Neural crest cell (in vitro differentiated cells): ENCODE measurements at places on chromosomes 1 and 21. TPM values are rescaled to one million over a fixed set of nuclear protein-coding genes. Genes with fewer than 3 reads are reported as not detected.

GRCh38 chr1:66788231-66788939, 12.7 kb downstream of the INSL5 start:
- no peak for DNase-seq
- no peak overlapping the region for H3K27ac ChIP-seq
- H3K27me3 ChIP-seq = no peaks in the 10 kb centered on the region
- no peaks in the 10 kb centered on the region for H3K36me3 ChIP-seq
- H3K4me1 ChIP-seq = no peaks in the 10 kb centered on the region

DNA sequence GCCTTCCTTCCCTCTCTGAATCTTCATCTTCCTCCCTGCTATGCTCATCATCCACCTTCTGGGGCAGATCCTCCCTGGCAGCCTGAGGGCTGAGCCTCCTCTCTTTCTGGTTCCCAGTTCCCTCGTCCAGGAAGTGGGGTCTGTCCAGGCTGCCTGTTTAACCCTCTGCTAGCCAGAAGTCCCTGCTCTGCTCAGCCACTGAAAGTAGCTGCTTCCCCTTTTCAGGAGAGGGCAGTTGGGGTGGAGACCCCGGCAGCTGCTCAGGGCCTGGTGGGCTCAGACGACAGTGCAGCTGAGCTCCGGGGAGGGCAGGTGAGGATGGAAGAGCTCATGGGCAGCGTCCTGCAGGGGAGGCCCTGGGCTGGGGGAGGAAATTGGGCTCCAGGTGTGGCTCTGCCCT, 43.1 kb upstream of the ETV3 start:
- H3K27me3 ChIP-seq = no peaks in the 10 kb centered on the region

GRCh38 chr21:33042812-33043211, 17.1 kb downstream of the OLIG2 start:
- peaks cover 71% of the 10 kb centered on the region for H3K27me3 ChIP-seq
- H3K4me3 ChIP-seq = no peak overlapping the region
- no peak overlapping the region for H3K27ac ChIP-seq
- no peak for DNase-seq
- H3K36me3 ChIP-seq = no peaks in the 10 kb centered on the region
- peaks cover 18% of the 10 kb centered on the region for H3K4me1 ChIP-seq

GRCh38 chr1:26047278-26047874, 1.5 kb upstream of the SLC30A2 start:
- DNase-seq = no peak
- no peak overlapping the region for H3K27ac ChIP-seq
- H3K27me3 ChIP-seq = peaks cover 82% of the 10 kb centered on the region
- no peaks in the 10 kb centered on the region for H3K36me3 ChIP-seq
- peaks cover 4% of the 10 kb centered on the region for H3K4me1 ChIP-seq
- H3K4me3 ChIP-seq = no peak overlapping the region

- H3K36me3 ChIP-seq = no peaks in the 10 kb centered on the region
- no peak overlapping the region for H3K4me3 ChIP-seq
- no peaks in the 10 kb centered on the region for H3K27me3 ChIP-seq
- H3K4me1 ChIP-seq = no peaks in the 10 kb centered on the region
- no peak overlapping the region for H3K27ac ChIP-seq
- DNase-seq = no peak
Observed at GRCh38 chr1:198833706-198834503, 195.1 kb downstream of the PTPRC start.

GRCh38 chr1:29488086-29488793, 251.9 kb downstream of the PTPRU start:
- H3K4me1 ChIP-seq = peaks cover 4% of the 10 kb centered on the region
- peaks cover 4% of the 10 kb centered on the region for H3K27me3 ChIP-seq
- H3K4me3 ChIP-seq = no peak overlapping the region
- DNase-seq = no peak
- H3K36me3 ChIP-seq = no peaks in the 10 kb centered on the region

- peak; percentile 70 for DNase-seq
- no peak overlapping the region for H3K27ac ChIP-seq
- H3K4me3 ChIP-seq = no peak overlapping the region
- H3K4me1 ChIP-seq = peaks cover 6% of the 10 kb centered on the region
Observed at GRCh38 chr1:7975212-7975865, 13.8 kb downstream of the PARK7 start.

DNA sequence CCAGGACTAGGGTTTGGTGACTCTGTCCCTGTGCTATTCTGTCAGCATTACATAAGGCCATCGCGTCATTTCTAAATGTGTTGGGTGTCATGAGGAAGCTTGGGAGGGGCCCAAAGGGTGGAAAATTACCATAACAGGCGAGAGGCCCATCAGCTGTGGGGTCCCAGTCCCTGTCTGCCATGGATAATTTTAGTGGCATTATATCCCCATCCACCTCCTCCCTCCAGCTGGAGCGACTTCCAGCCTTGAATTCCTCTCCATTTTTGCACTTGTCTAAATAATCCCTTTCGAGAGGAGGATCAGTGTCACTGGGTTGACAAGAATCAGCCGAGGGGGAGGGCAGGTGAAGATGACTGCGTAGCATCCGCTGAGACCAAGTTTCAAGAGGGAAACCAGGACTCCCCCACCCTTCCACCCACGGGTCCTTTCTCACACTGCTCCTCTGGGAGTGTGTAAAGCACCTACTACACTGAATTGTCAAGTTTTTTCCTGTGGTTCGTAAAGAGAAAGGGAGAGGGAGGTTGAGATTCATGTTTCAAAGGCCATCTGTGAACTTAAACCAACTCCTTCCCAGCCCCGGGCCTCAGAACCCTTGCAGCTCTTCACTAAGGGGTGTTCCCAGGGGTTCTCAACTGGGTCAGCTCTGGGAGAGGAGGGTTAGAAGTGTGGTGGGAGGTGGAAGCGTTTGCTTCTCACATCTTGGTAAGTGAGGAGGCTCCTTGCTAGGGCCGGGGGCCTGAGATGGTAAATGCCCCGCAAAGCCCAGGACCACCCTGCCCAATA, 29.2 kb downstream of the VASH2 start:
- no peak overlapping the region for H3K4me3 ChIP-seq
- peaks cover 13% of the 10 kb centered on the region for H3K4me1 ChIP-seq
- H3K36me3 ChIP-seq = peaks cover 13% of the 10 kb centered on the region
- H3K27me3 ChIP-seq = no peaks in the 10 kb centered on the region

DNA sequence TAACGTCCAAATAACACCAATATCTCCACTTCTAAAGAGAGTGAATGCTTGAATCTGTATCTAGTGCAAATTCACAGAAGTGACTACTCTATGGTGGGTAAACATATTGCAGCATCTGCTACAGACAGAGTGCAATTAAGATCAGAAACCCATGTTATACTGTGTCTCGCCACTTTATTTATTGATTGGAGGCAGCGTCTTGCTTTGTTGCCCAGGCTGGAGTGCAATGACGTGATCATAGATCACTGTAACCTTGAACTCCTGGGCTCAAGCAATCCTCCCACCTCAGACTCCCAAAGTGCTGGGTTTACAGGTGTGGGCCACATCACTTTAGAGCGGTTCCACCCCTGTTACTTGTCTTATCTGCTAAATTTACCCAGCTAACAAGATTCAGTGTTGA, 57.0 kb downstream of the HLCS start:
- H3K27ac ChIP-seq = no peak overlapping the region
- no peaks in the 10 kb centered on the region for H3K27me3 ChIP-seq
- no peak for DNase-seq
- no peaks in the 10 kb centered on the region for H3K36me3 ChIP-seq
- H3K4me3 ChIP-seq = no peak overlapping the region

DNA sequence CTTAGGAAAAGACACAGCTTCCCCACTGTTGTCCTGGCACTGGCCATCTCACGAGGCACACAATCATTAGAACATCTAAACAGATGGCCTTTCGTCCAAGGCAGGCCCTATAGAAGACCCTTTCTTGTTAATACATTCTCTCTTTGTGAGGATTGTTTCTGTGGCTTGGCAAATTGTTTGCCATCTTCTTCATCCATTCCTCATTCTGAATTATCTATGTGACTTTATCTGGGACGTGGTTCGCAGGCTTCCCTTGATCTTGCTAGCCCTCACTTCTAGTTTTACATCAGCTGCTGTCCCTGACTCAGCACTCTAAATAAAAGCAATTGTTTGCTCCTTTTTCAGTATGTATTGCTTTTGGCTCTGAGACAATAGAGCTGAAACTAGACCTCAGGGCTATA, 101.1 kb upstream of the ZC3H11B start:
- no peaks in the 10 kb centered on the region for H3K27me3 ChIP-seq
- DNase-seq = no peak
- H3K36me3 ChIP-seq = peaks cover under 1% of the 10 kb centered on the region
- no peak overlapping the region for H3K4me3 ChIP-seq

- no peaks in the 10 kb centered on the region for H3K36me3 ChIP-seq
- H3K27me3 ChIP-seq = peaks cover 11% of the 10 kb centered on the region
- H3K27ac ChIP-seq = no peak overlapping the region
- H3K4me1 ChIP-seq = no peaks in the 10 kb centered on the region
- H3K4me3 ChIP-seq = no peak overlapping the region
- no peak for DNase-seq
Observed at GRCh38 chr1:207393610-207394009, 60.5 kb upstream of the CR2 start.

- peaks cover 25% of the 10 kb centered on the region for H3K4me1 ChIP-seq
- no peak overlapping the region for H3K27ac ChIP-seq
- peaks cover 30% of the 10 kb centered on the region for H3K27me3 ChIP-seq
- H3K36me3 ChIP-seq = no peaks in the 10 kb centered on the region
- no peak overlapping the region for H3K4me3 ChIP-seq
Observed at GRCh38 chr1:166884040-166884642, 8.1 kb upstream of the TADA1 start.

GRCh38 chr1:23643736-23644554, 47.7 kb upstream of the RPL11 start:
- no peak overlapping the region for H3K4me3 ChIP-seq
- H3K36me3 ChIP-seq = no peaks in the 10 kb centered on the region
- DNase-seq = no peak

- no peaks in the 10 kb centered on the region for H3K27me3 ChIP-seq
- no peak overlapping the region for H3K27ac ChIP-seq
- H3K4me1 ChIP-seq = peaks cover 20% of the 10 kb centered on the region
Observed at GRCh38 chr1:151504759-151505158, 6.4 kb upstream of the CGN start.

GRCh38 chr21:18914570-18914969, 511.0 kb upstream of the TMPRSS15 start:
- no peaks in the 10 kb centered on the region for H3K4me1 ChIP-seq
- H3K27me3 ChIP-seq = no peaks in the 10 kb centered on the region
- no peak overlapping the region for H3K4me3 ChIP-seq
- no peaks in the 10 kb centered on the region for H3K36me3 ChIP-seq

DNA sequence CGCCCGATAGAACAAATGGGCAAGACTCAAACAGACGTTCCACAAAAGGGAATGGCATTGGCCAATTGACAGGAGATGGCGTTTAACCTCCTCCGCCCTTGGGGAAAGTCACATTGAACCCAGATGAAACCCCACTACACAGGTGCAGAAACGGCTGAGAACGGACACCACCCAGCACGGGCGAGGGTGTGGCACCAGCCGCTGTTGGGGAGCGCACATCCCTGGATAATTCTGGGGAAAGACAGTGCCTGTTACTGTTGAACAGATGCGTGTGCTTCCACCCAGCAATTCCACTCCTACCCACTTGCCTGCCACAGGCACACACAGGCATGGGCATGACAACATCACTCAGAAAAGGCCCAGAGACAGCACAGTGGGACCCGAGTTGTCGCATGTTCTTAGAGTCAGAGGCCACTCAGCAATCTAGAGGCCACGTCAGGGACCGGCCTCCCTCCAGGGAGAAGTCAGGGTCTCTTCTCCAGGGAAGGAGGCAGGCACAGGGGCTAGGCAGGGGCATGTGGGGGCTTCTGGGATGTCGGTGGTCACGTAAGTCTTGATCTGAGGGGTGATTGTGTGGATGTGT, 15.2 kb downstream of the PRXL2B start:
- no peaks in the 10 kb centered on the region for H3K4me1 ChIP-seq
- no peaks in the 10 kb centered on the region for H3K36me3 ChIP-seq
- peaks cover 13% of the 10 kb centered on the region for H3K27me3 ChIP-seq
- no peak overlapping the region for H3K4me3 ChIP-seq

GRCh38 chr1:162753998-162754585, 36.4 kb upstream of the HSD17B7 start:
- H3K4me3 ChIP-seq = no peak overlapping the region
- no peaks in the 10 kb centered on the region for H3K36me3 ChIP-seq
- H3K27me3 ChIP-seq = no peaks in the 10 kb centered on the region
- H3K27ac ChIP-seq = no peak overlapping the region
- no peak for DNase-seq
- no peaks in the 10 kb centered on the region for H3K4me1 ChIP-seq

GRCh38 chr1:154743526-154744036, 126.5 kb downstream of the KCNN3 start:
- no peak for DNase-seq
- H3K4me3 ChIP-seq = no peak overlapping the region
- no peaks in the 10 kb centered on the region for H3K36me3 ChIP-seq
- H3K4me1 ChIP-seq = peaks cover 18% of the 10 kb centered on the region
- no peak overlapping the region for H3K27ac ChIP-seq

GRCh38 chr1:225655509-225656258, 2.8 kb upstream of the ENAH start:
- no peaks in the 10 kb centered on the region for H3K27me3 ChIP-seq
- no peak for DNase-seq
- H3K36me3 ChIP-seq = peaks cover 2% of the 10 kb centered on the region
- peak overlapping the region; percentile 80 for H3K4me3 ChIP-seq
- H3K4me1 ChIP-seq = peaks cover 41% of the 10 kb centered on the region
- no peak overlapping the region for H3K27ac ChIP-seq

GRCh38 chr1:154329551-154330131, 4.3 kb downstream of the ATP8B2 start:
- peaks cover 32% of the 10 kb centered on the region for H3K4me1 ChIP-seq
- DNase-seq = no peak

DNA sequence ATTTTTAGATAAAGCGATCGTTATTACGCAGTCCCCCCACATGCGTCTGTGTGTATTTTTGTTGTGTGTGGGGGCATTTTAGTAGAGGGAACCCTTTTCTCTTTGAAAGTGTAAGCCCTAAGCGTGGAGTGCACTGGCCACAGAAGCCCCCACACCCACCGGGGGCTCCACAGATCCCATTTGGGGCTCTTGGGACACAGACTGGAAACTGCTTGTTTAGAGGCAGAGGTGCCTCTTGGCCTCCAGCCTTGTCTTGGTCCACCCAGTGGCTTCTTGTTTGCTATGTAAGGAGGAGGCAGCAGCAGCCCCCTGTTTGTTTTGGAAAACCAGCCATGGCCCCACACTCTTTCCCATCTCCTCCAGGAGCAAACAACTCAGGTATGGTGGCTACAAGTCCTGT, 42.8 kb downstream of the SLC37A1 start:
- no peaks in the 10 kb centered on the region for H3K4me1 ChIP-seq
- H3K27ac ChIP-seq = no peak overlapping the region
- no peaks in the 10 kb centered on the region for H3K27me3 ChIP-seq
- no peak overlapping the region for H3K4me3 ChIP-seq
- DNase-seq = no peak
- H3K36me3 ChIP-seq = no peaks in the 10 kb centered on the region

The PEAR1 gene
- total RNA-seq = 6.8 and 6.9 TPM in 2 replicates

The OVAAL gene
- not detected in 2 replicates for total RNA-seq

The KCNK2 gene
- 4.8 and 5.0 TPM in 2 replicates for total RNA-seq

The S100A12 gene
- not detected in 2 replicates for total RNA-seq

The HCN3 gene
- total RNA-seq = 20.8 and 22.4 TPM in 2 replicates

The LRRC38 gene
- total RNA-seq = not detected in 2 replicates

The ANKRD65 gene
- total RNA-seq = 0.66 and 0.89 TPM in 2 replicates

The CD164L2 gene
- not detected in 2 replicates for total RNA-seq

The RNU1-1 gene
- 2,478 and 3,042 TPM in 2 replicates for total RNA-seq

The G0S2 gene
- total RNA-seq = 0.37 and 0.48 TPM in 2 replicates

The KCNJ9 gene
- total RNA-seq = 0.11 and 0.19 TPM in 2 replicates
